ENCODE measurements at places on chromosomes 5 and 9.

GRCh38 chr9:78236551-78236910 lies 656 bp downstream of the CEP78 start:
- DNase-seq: no peak

DNA sequence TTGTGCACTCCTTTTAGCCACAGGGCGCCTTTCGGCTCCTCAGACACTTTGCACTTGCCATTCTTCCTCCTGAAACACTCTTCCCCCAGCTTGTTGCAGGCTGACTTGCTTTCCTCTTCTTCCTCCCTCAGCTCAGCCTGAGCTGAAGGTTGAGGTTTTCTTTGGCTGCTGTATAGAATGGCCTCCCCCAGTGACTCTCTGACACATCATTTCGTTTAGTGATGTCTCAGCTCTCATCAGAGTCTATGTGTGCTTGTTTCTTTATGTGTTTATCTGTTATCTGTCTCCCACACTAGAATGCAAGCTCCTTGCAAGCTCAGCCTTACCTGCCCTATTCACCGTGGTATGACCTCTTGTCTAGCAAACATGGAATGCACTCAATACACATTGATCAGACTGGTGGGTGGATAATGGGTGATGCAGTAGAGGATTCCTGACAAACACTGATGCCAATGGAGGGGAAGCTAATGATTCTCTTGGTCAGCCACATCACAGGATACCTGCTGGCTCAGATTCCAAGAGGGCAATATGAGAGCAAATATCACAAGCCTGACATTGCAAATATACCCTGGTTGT lies 112.9 kb upstream of the STC2 start:
- no peak for DNase-seq

DNA sequence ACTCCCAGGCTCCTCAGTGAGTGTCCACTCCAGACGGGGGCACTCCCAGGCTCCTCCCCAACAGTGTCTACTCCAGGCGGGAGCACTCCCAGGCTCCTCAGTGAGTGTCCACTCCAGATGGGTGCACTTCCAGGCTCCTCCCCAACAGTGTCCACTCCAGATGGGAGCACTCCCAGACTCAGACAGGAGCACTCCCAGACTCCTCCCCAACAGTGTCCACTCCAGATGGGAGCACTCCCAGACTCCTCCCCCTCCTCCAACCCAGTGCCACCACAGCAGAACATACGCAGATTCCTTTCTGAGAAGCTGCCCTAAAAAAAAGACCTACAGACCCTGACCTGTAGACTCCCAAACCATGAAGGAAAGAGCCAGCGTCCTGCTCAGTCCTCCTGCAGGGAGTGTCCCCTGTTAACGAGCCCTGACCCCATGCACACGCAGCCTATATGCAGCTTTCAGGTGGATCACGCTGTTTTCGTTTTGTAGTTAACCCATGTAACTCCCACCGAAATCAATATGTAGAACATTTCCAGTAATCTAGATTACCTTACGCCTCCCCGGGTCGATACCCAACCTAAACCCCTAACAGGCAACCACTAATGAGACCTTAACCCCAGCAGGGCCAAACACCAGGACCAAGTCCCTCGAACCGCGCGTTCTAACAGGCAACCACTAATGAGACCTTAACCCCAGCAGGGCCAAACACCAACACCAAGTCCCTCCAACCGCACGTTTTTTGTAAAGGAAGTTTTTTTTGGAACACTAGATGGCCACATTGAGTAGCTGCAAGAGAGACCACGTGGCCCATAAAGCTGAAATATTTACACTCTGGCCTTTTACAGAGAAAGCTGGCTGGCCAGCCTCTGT lies 15.7 kb downstream of the PNPLA7 start:
- DNase-seq: peak; percentile 91

- DNase-seq: no peak
Measured at GRCh38 chr9:12503606-12504122, 189.5 kb upstream of the TYRP1 start.

DNA sequence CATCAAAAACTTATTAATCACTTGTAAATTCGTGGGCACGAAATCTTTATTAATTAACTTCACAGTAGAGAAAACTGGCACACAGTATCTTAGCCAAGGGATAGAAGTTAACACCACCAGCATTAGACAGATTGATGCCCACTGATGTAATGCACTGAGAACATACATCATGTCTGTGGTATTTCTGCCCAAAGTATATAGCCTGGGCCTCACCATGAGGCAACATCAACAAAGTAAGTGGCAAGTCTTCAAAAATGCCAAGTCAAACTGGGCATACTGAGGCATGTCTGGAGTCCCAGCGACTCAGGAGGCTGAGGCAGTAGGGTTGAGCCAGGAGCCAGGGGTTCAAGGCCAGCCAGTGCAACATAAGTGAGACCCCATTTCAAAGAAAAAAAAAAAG lies 79.5 kb downstream of the GLIS3 start:
- no peak for DNase-seq

GRCh38 chr5:88677376-88677895 lies 205.5 kb downstream of the MEF2C start:
- no peak for DNase-seq

DNA sequence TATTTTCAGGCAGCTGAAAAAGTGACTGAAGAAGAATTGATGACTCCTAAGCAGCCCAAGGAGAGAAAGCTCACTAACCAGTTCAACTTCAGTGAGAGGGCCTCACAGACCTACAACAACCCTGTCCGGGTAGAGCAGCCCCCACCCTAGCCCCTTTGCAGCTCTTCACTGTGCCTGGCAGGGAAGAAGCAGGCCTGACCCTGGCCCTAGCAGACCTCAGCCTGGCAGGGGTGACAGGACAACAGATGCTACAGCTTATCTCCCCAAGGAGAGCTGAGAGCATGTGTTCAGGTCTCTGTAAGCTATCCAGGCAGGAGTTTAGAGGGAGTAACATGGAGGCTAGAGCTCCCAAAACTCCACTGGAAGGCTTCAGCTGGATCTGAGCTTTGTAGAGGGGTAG lies 31.8 kb downstream of the DNAI1 start:
- DNase-seq: no peak

DNA sequence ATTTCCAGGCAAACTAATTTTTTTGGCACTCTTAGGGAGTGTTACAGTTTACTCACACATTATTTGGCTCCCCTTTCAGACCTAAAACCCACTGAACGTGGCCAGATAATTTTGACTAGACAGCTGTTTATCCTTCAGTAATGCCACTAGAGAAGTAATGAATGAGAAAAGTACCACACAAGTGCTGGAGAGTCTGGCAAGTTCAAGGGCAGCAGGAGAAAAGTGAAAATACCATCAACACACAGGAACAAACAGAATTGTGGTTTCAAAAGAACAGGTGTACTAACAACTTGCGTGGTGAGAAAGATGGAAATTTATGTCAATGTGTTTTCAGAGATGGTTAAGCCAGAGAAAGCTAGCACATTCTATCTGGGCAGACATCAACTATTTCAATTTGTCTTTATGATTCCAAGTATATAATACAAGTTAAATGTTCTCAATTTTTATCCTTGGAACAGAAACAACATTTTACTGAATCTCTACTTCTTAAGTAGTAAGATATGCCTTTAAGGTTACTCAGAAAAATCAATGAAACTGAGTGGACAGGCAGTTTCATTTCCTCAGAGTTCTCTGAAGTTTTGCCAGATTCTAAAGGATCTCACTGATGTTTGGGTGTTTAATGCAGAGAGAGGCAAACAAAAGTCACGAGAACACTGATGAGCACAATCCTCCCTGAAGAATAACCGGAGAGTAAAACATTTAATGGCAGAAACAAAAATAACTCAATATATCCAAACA lies 91.0 kb downstream of the ARSB start:
- DNase-seq: no peak

GRCh38 chr5:127572930-127573329 lies 55.5 kb downstream of the PRRC1 start:
- DNase-seq: no peak

DNA sequence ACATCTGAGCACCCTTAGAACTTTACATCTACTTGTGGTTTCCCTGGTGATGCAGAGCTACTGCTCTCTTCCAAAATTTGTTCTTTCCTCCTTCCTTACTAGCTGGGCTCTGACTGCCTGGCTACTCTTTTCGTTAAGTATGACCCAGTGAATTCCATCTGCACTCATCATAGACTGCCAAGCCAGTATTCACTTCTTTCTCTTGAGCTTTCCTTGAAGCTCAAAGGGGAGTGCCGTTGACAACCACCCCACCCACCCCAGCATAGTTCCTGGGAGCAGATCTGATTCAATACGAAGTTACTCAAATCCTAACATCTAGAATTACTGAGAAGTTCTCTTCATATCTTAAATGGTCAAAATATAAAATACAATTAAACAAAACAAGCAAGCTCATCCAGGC lies 190.5 kb downstream of the ADAMTS12 start:
- no peak for DNase-seq

DNA sequence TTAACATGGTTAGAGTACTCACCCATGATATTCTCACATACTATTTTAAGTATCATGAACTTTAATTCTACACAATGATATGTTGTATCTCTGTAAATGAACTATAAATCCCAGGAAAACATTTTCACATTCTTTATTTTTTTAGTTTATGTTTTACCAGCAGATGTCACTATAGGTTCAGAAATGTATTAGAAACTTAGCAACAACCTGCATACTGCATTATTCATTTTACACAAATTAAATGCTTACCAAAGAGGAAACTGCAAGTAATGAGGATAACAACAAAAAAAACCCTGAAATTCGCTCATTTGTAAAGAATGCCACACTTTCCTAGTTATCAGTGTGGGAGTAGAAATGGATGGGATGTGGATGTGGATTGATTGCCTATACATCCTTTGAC lies 217.5 kb upstream of the OTULINL start:
- DNase-seq: no peak

GRCh38 chr9:84266087-84266561 lies 74.4 kb downstream of the SLC28A3 start:
- DNase-seq: no peak

DNA sequence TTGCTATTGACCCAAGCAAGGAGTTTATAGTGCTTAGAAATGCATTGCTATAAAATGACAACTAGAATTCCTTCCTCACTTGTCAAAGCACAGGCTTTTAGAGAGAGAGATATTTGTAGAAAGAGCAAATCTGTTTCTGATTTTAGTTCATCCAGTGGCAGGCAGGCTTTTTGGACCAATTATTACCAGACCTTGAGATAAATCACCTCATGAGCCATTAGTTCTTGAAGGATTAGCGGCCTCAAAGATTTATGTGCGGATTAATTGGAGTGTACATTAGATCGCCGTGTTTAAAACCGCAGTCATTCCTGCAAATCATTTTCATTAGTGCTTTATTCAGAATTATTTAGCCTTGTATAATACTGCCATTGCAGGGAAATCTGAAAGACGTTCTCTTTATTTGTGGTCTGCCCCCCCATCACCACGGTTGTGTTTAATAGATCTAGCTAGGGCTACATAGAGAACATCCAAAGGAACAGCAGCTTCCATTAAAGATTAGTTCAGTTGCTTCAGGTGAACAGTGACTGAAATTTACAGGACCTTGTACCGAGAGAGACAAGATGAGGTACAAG lies 28.8 kb upstream of the TJP2 start:
- no peak for DNase-seq

DNA sequence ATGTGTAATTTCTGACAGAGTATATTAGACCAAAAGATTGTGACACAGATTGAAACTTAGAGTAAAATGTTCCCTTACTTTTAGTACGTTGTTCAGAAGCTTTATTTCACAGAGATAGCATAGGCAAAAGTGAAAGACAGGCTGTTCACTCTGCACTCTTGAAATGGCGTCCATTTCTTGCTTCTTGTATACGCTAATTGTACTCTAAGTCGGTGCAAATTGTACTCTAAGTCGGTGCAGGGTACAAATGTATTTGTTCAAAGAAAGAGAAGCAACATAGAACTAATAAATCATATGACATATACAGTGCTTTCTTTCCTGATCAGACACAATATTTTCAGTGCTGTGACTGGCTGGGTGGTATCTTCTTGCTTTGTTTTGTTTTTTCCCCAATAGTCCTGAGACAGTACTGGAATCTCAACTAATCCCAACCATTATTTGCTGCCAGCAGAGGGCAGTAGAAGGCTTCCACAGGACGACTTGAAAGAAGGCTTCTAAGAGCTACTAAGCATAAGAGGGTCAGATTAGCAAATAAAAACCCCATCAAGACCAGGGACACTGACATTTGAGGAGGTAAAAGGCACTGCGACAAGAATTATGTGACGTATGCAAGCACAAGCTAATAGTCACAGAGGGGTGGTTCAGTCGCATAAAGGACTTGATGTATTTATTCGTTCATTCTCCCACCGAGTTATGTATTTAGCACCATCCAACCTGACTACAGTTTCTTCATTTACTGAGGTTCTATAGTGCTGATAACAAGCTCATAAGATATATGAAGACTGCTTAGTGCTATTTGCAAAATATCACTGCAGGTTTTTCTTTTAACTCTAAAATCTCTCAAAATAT lies 831.8 kb downstream of the TAF11L14 start:
- no peak for DNase-seq

GRCh38 chr5:178778919-178779318 lies 48.5 kb upstream of the ZNF354A start:
- no peak for DNase-seq

GRCh38 chr9:224582-225520 lies 10.2 kb downstream of the DOCK8 start:
- peak; percentile 22 for DNase-seq

- no peak for DNase-seq
Measured at GRCh38 chr5:57476601-57477056, 6.0 kb downstream of the ACTBL2 start.

- DNase-seq: no peak
Measured at GRCh38 chr5:32612134-32612888, 27.0 kb downstream of the SUB1 start.

- no peak for DNase-seq
Measured at GRCh38 chr5:6731465-6732237, 18.4 kb downstream of the TENT4A start.

DNA sequence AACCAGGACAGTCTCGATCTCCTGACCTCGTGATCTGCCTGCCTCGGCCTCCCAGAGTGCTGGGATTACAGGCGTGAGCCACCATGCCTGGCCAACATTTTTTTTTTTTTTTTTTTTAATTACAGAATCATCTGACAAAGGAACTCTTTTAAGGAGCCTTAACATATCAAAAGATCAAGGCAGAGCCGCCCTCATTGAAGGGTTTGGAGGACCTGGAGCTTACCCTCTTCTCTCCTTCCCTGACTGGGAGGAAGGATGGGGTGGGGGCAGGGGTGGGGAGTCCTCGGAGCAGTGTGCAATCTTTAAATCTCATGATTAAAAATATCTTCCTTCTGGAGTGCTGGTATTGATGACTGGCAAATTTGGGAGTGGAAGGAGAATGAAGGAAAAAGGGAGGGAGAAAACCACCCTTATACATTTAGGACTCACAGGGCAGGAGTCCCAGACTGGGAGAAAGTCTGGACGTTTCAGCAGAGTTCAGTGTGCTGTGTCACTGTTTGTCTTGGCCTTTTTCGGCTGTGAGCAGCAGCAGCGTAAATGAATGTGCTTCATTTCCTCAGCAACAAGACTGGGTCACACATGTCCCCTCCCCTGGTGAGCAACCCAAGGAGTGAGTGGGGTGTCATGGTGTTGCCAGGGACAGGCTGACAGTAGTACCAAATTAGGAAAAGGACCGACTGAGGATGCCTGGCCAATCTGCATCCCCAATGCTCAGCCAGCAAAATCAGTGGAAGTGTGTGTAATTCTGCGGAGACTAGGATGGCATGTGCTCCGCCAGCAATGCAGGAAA lies 115.3 kb upstream of the BNC2 start:
- no peak for DNase-seq

GRCh38 chr5:138831703-138832102 lies 43.4 kb downstream of the LRRTM2 start:
- DNase-seq: no peak

- no peak for DNase-seq
Measured at GRCh38 chr9:26210338-26210851, 532.2 kb upstream of the TUSC1 start.
